ENCODE measurements at places on chromosomes 2 and 18.

GRCh38 chr2:190959911-190960788, 53.8 kb downstream of the STAT1 start:
- no peak for DNase-seq

DNA sequence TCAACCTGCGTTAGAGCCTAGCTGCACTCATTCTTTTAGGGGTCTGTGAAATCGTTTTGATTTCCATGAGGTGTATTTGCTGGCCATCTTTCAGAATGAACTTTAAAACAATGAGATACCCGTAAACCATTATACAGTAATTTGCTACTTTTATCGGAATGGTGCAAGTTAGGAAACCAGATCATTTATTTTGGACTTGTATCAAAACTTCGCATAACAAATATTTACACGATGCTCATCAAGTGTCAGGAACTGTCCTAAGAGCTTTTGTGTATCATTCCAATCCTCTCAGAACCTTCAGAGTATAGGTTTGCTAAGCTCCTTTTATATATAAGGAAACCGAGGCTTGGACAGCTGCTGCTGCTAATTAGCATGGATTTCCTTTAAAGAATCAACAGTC, 22.4 kb upstream of the SLC1A4 start:
- DNase-seq, result no peak

DNA sequence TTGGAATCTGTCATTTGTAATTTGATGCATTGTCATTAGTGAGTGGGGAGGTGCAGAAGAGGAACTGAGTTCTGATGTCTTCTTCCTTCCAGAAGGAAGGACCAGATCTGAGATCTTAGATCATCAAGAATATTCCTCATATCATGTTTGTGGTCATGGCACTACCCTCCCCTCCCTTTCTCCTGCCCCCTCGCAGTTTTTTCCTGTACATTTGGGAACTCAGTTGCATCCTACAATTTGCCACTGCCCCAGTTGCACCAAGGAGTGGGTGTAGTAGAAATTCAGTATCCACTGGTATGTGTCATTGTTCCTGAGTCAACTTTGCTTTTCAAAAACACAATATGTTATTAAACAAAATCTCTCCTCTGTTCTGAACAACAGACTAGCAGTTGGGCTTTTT, 26.6 kb upstream of the ACVR1 start:
- no peak for DNase-seq

- DNase-seq, result no peak
Measured at GRCh38 chr2:25699216-25699615, 25.8 kb upstream of the DTNB start.

DNA sequence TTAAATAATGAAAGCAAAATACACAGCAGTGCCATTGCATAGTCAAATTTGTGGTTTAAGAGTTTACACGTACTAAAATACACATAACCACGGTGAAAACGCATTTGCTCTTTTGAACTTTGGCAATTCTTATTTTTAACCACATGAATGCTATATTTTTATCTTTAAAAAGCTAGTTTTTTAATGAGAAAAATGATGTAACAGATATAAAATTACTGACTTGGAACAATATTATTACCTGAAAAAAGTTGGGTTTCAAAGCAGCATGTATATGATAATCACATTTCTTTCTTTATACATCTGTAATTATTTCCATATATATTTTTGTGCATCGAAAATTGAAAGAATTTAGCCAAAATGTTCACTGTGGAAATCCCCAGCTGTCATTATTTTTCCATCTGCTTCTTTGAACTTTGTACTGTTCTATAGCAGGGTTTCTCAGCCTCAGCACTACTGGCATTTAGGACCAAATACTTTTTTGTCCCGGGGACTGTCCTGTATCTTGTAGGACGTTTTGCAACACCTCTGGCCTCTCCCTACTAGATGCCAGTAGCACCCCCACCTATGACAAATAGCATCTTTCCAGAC, 75.9 kb upstream of the CAB39 start:
- DNase-seq, result no peak

- DNase-seq, result no peak
Measured at GRCh38 chr2:158214431-158214830, 112.8 kb downstream of the UPP2 start.

GRCh38 chr2:141003967-141004657, 1126.7 kb downstream of the LRP1B start:
- DNase-seq, result no peak

DNA sequence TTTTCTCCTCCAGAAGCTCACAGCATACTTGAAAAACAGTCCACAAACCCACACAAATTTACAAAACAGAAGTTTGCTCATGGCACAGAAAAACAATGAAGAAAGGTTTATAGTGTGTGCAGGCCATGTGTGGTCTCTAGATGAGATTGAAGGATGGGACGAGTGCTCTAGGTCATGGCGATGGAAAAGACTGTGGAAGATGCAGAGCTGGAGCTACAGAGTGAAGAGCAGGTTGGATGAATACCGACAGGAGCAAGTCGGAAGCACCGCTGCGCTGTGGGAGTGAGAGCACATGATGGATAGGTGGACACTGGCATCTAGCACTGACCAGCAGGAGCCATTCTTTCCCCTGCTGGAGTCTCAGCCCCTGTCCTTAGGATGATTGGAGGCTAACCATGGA, 534.7 kb upstream of the RAB6C start:
- DNase-seq, result no peak

- DNase-seq, result no peak
Measured at GRCh38 chr2:197235711-197236110, 74.9 kb downstream of the ANKRD44 start.

GRCh38 chr18:3619222-3619621, 169.2 kb downstream of the TGIF1 start:
- DNase-seq, result no peak

DNA sequence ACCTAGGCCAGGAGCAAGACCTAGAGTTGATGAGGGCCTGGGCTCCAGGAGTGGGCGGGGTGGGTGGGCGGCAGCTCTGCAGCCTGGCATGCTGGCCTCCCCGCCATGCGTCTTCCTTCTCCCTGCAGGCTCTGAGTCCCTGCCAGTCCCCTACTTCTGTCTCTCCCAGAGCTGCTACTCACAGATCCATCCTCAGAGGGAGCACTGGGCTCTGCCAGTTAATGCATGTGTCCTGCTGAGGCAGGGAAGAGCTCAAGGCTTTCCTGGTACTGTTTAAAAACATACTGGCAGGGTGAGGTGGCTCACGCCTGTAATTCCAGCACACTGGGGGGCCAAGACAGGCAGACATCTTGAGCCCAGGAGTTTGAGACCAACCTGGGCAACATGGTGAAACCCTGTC, 38.7 kb upstream of the EDAR start:
- DNase-seq, result no peak

- DNase-seq, result no peak
Measured at GRCh38 chr2:187372213-187372612, 75.8 kb downstream of the CALCRL start.

GRCh38 chr18:69233465-69234054, 167.1 kb upstream of the DOK6 start:
- DNase-seq, result no peak

DNA sequence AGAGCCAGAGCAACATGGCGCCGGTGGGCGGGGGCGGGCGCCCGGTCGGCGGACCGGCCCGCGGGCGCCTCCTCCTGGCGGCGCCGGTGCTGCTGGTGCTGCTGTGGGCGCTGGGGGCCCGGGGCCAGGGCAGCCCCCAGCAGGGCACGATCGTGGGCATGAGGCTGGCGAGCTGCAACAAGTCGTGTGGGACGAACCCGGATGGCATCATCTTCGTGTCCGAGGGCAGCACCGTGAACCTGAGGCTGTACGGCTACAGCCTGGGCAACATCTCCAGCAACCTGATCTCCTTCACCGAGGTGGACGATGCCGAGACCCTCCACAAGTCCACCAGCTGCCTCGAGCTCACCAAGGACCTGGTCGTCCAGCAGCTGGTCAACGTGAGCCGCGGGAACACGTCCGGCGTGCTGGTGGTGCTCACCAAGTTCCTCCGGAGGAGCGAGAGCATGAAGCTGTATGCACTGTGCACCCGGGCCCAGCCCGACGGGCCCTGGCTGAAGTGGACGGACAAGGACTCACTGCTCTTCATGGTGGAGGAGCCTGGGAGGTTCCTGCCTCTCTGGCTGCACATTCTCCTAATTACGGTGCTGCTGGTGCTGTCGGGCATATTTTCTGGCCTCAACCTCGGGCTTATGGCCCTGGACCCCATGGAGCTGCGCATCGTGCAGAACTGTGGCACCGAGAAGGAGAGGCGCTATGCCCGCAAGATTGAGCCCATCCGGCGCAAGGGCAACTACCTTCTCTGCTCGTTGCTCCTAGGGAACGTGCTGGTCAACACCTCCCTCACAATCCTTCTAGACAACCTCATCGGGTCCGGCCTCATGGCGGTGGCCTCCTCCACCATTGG, 507 bp downstream of the CNNM4 start:
- no peak for DNase-seq

DNA sequence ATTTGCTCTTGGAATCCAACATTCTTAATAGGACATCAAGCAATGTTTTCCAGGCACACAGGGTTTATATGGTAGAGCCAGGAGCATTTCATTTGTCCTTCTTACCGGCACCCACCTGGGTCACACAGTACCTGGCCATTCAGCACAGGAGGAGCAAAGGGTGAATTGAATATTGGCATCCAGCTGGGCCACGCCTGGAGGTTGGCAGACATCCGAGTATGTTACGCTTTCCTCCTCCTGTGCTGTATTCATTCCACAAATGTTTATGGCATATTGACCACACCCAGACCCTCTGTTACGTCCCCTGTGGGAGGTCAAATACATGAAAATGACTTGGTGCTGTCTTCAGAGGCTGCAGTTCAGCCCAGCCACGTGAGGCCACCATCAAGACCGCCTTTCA, 206.2 kb downstream of the RTP5 start:
- no peak for DNase-seq

DNA sequence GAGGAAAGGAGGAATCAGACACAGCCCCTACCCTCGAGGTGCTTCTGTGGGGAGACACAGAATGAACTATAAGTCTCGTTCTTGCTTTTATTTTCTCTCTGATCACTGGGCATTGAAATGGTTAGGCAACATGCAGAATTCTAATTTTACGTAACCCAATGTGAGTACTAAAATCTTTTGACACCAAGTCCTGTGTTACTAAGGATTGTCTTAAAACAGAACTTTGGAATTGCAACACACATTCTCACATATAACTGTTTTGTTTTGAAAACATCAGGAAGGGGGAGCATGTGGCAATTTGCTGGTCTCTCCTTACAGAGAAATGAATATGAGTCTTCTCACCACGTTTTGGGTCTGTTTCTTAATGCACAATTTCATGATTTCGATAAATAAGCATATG, 23.6 kb upstream of the SULT1C4 start:
- no peak for DNase-seq

DNA sequence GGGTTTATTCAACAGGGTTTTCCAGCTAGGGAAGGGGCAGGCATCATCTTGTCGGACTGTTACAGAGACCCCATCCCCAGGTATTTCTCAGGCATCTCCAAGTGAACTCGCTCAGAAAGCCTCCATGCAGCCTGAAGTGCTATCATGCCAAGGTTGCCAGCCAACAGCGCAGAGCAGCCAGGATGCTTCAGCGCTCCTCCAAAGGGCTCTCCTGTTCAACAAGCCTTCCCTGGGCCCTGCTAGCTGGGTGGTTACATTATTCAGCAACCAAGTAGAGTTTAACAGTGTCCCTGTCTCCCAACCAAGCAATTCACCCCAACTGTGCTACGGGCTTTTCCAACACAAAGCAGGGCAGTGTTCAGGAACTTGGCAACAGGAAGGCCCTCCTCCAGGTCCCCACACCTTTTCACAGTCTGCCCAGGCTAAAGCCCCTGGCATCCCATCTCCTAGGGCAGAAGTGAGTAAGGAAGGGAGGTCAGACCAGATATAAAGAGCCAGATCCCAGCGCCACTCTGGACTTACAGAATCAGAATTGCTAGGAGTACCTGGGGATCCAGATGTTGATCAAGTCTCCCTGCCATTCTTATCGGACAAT, 52.9 kb downstream of the ZBTB7C start:
- no peak for DNase-seq

- no peak for DNase-seq
Measured at GRCh38 chr2:166084301-166084700, 43.5 kb downstream of the SCN1A start.

- DNase-seq, result no peak
Measured at GRCh38 chr2:18159896-18160295, 281.4 kb downstream of the KCNS3 start.

DNA sequence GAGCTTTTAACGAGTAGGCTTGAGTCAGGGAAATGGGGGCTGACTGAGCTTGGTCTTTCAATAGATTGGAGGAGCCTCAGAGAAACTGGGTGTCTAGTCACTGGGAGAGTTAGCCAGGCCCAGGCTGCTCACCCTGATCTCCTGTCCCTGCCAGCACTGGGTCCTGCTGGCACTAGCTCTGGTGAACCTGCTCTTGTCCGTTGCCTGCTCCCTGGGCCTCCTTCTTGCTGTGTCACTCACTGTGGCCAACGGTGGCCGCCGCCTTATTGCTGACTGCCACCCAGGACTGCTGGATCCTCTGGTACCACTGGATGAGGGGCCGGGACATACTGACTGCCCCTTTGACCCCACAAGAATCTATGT, 720 bp downstream of the KRTCAP3 start:
- no peak for DNase-seq

DNA sequence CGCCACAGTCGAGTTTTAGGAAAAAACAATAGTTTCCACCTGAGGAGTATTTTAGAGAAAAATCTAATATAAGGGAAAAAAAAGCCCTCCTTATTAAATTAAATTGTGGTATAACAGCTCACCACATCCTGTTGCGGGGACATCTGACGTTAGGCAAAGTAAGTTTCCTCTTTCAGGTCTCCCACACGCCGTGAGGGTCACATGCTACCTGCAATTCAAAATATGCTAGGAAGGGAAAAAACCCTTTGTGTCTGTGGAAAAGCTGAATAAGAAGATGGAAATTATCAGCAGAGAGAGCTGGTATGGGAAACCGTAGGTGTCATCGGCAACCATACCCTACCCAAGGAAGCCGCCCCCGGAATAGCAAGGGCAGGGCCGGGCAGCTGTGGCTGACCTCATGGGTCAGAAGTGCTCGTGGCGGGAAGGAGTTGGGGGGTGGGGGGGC, 128.0 kb downstream of the NFATC1 start:
- DNase-seq, result no peak

DNA sequence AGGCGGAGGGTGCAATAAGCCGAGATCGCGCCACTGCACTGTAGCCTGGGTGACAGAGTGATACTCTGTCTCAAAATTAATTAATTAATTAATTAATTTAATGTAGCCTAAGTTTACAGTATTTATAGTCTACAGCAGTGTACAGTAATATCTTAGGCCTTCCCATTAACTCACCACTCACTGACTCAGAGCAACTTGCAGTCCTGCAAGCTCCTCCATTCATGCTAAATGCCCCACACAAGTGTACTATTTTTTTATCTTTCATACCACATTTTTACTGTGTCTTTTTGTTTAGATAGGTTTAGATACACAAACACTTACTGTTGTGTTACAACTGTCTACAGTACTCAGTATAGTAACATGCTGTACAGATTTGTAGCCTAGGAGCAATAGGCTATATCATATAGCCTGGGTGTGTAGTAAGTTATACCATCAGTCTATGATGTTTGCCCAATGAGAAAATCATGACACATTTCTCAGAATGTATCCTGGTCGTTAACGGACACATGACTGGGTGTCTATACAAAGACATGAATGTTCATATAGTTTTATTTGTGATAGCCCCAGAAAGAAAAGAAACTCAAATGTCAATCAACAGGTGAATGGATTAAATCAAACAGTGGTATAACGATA, 15.8 kb upstream of the RNU2-63P start:
- DNase-seq, result no peak

- no peak for DNase-seq
Measured at GRCh38 chr18:56649996-56650395, 1.2 kb upstream of the WDR7 start.

Measured in AG09319 (cell line).